ENCODE measurements at places on chromosomes 3 and 15.

- DNase-seq = peak; percentile 54
Observed at GRCh38 chr3:197298945-197299854, 788 bp upstream of the DLG1 start.

GRCh38 chr3:18334837-18335601 lies 90.1 kb downstream of the SATB1 start:
- no peak for DNase-seq

GRCh38 chr15:48052946-48053345 lies 67.8 kb upstream of the SLC24A5 start:
- DNase-seq = no peak

DNA sequence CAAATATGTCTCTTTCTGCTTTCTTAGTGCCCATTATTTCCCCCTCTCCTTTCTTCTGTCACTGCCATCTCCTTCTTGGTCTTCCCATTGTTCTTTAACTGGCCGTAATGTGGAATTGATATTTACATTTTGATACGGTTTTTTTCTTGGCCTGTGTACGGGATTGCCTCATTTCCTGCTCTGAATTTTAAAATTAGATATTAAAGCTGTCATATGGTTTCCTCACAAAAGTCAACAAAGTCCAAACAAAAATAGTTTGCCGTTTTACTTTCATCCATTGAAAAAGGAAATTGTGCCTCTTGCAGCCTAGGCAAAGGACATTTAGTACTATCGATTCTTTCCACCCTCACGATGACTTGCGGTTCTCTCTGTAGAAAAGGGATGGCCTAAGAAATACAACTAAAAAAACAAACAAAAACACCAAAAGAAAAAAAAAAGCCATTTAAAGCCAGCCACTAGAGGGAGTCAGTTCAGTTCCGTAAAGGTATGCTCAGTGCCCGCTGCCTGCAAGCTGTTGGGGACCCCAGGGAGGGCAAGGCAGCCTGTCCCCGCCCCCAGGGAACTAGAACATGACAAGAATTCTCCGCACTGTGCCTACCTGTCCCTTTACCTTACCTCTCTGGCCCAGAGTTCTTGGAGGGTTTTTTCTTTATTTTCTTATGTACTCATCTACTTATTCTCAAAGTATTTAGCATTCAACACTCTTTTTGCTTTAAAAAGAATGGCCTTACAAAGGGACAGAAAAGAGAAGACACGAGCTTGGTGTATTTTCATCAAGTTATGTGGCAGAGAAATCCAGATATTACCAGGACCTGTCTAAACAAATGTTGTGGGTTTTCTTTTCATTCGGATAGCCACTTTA lies 30.0 kb upstream of the NR2E3 start:
- DNase-seq = peak; percentile 80
